Stimulated activated effector memory CD8-positive, alpha-beta T cell treated with anti-CD3 and anti-CD28 coated beads, Interleukin-12 subunit alpha, Interleukin-12 subunit beta, amount 100 ng/mL, for 72 hours (primary cell): ENCODE measurements at places on chromosomes 16 and 17.

- DNase-seq: no peak
Measured at GRCh38 chr17:82859431-82860403, 19.9 kb upstream of the ZNF750 start.

DNA sequence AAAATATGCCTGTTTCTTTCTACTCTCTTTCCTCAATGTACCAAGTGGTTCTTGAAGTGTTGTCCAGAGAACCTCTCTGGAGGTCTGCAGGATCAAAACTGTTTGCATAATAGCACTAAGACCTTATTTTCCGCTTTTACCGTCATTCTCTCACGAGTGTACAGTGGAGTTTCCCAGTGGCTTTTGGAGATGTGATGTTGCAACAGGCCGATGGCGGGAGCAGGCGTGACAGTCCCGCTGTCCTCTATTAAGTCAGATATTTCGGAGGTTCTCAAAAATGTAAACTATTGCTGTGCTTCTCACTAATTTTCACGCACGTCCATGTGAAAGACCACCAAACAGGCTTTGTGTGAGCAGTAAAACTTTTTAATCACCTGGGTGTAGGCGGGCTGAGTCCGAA is 8.3 kb upstream of the GPRC5B start:
- no peak for DNase-seq

- no peak for DNase-seq
Measured at GRCh38 chr17:46135126-46135812, 58.0 kb downstream of the KANSL1 start.

DNA sequence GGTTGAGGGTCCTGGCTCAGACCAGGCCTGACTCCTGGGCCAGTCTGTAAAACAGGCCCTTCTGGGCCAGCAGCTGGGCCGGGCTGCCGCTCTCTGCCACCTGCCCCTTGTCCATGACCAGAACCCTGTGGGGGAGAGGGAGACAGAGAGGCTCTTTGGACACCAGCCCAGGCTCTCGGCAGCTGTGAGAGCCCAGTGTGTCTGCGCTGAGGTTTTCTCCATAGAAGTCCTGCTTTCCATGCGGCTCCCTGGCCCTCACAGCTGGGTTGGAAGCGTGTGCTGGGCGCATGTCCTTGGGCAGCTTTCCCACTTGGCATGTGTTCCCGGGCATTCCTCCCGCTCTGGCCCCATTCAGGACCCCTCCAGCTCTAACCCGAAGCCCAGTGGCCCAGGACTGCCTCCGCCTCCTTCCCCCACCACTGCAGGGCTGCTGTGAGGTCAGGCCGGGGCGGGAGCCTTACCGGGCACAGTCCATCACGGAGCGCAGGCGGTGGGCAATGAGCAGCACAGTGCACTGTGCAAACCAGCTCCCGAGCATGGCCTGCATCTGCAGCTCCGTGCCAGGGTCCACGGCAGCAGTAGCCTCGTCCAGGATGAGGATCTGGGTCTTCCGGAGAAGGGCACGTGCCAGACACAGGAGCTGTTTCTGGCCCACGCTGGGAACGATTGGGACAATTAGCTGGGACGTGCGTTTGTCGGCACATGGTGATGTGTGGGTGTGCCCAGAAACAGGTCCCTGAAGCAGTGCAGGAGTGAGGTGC is 73.0 kb downstream of the ABCC6 start:
- DNase-seq: no peak

- no peak for DNase-seq
Measured at GRCh38 chr17:13027246-13027645, 9.4 kb upstream of the ELAC2 start.

GRCh38 chr17:60645918-60646523 is 31.6 kb upstream of the BCAS3 start:
- DNase-seq: no peak

DNA sequence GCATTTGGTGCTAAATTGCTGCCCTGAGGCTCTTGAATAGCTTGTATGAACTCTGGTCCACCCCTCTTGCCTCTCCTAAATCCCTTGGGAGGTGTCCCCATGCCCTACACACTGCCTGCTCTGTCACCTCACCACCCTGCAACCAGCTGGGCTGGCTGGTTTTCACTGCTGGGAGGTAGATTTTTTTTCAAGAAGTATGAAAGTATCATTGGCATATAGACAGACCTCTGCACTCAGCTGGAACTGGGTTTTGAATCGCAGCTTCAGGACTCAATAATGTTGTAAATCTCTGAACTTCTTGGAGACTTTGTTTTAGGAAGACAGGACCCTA is 184.9 kb downstream of the MSI2 start:
- no peak for DNase-seq

- no peak for DNase-seq
Measured at GRCh38 chr17:45114117-45114932, 18.0 kb downstream of the PLCD3 start.

DNA sequence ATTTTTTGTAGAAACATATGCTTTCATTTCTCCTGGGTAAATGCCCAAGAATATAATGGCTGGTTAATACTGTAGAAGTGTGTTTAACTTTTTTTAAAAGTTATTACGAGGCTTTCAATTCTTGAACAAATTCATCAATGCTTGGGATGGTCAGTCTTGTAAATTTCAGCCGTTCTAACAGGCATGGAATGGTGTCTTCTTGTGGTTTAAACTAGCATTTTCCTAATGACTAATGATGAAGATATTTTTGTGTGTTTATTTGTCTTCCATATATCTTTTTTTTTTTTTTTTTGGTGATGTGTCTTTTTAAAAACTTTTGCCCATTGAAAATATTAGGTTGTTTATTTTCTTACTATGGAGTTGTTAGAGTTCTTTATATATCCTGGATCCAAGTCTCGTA is 67.1 kb downstream of the MGAT5B start:
- no peak for DNase-seq

DNA sequence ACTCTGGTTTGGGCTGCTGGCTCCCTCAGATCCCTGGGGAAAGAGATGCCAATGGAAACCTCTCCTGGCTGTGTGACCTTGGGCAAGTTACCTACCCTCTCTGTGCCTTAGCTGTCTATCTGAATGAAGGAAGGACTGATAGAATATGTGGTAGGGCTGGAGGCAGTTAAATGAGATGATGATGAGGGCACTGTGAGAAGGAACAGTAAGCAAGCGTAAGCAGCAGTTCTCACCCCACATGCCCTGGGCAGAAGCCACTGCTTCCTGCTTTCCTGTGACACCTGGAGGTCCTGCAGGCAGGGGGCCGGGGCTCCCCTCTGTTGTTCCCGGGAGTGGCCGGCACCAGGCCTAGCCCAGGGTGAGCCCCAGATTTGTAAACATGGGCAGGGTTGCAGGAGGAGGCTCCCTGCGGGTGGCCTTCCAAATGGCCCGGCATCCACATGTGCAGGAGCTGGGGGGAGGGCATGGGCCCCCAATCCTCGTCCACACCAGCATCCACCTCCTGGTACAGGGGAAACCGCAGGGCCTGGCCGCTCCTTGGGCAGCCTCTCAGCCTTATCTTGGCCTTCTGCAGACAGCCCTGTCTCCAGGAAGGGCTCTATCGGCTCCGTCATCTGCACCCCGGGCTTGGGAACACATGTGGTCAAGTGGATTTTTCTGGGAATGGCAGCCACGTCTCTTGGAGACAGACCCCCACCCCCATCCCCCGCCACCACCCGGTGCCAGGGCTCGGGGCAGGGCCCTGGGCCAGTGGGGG is 235.6 kb upstream of the GSE1 start:
- DNase-seq: no peak

DNA sequence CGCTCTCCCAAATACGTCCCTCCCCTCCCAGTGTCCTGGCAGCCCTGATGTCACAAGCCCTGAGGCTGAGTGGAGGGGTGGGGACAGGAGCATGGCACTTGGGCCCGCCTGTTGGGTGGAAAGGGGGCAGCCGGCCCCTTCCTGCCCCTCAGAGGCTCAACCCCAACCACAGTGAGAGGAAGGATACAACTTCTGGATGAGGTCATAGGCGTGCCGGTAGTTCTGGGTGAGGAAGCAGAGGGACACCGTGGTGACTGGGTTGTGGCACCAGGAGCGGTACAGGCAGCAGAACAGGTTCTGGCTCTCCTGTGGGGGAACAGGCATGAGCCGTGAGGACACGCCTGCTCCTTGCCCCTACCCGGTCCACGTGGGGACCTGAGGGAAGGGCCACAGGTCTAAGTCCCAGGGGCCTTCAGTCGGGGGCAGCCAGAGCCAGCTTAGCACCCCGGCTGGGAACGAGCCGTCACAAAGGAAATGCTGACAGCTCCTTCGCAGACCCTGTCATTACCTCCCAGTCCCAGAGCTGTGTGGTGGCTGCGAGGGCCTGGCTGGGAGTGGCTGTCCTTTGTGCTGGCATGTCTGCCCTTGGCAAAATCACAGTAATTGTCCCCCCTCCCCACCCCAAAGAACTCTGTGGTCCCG is 11.2 kb upstream of the MTSS2 start:
- DNase-seq: no peak

DNA sequence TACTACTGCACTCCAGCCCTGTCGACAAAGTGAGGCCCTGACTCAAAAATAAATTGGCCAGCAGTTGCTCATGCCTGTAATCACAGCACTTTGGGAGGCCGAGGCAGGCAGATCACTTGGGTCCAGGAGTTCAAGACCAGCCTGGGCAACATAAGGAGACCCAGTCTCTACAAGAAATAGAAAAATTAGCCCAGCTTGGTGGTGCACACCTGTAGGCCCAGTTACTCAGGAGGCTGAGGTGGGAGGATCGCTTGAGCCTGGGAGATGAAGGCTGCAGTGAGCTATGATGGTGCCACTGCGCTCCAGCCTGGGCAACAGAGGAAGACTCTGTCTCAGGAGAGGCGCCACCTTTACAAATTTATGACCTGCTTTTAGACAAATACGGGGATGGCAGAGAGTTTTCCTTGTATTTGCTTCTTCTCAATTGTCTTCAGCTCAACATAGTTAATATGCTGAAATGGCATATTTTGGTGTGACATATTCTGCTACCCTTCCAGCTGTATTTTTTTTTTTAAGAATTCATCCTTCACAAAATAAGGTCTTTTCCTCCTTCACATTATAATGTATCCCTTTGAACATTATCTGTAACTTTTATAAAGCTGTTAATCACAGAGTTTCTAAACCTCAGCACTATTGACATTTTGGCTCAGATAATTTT is 21.1 kb upstream of the YPEL2 start:
- DNase-seq: no peak

GRCh38 chr16:89373355-89374110 is 116.8 kb downstream of the ANKRD11 start:
- DNase-seq: no peak

DNA sequence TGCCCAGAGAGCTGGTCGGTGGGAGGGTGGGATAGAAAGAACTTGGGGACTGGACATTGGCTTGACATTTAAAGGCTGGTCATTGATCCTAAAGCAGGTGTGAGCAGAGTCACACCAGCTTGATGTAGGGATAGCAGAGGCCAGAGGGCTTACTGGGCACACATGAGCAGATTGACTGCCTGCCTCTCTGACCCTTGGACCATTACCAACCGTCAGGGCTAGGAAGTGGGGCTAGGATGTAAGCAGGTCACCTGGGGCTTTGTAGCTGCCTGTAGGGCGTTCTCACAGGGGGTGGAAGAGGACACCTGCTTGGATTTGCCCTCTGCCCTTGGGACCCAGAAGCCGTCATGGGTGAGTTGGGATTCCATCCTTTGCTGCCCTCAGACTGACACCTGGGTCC is 11.1 kb upstream of the SMPD3 start:
- DNase-seq: no peak

DNA sequence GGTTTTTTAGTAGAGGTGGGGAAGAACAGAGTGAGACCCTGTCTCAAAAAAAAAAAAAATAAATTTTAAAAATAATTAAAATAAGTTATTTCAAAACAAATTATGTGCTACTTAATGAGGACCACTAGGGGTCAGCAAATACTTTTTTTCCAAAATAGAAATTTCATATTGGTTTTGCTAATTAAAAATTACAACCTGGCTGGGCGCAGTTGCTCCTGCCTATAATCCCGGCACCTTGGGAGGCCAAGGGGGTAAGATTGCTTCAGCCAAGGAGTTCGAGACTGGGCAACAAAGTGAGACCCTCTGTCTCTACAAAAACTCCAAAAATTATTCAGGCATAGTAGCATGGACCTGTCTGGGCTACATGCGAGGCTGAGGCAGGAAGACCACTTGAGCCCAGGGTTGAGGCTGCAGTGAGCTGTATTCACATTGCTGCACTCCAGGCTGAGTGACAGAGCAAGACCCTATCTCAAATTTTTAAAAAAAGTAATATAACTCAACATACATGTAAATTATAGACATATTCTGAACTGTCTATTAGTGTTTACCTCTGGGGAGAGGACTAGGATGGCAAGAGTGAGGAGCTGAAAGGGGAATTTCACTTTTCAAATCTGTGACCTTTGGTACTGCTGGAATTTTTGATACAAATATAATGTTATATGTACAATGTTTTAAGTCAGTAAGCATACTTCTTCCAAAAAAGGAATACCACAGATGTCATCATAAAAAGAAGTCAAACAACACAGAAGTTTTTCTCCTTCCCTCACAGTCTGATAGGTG is 8.1 kb downstream of the MEIOB start:
- no peak for DNase-seq

- DNase-seq: peak; percentile 88
Measured at GRCh38 chr16:78742501-78743283, 643.2 kb downstream of the WWOX start.

DNA sequence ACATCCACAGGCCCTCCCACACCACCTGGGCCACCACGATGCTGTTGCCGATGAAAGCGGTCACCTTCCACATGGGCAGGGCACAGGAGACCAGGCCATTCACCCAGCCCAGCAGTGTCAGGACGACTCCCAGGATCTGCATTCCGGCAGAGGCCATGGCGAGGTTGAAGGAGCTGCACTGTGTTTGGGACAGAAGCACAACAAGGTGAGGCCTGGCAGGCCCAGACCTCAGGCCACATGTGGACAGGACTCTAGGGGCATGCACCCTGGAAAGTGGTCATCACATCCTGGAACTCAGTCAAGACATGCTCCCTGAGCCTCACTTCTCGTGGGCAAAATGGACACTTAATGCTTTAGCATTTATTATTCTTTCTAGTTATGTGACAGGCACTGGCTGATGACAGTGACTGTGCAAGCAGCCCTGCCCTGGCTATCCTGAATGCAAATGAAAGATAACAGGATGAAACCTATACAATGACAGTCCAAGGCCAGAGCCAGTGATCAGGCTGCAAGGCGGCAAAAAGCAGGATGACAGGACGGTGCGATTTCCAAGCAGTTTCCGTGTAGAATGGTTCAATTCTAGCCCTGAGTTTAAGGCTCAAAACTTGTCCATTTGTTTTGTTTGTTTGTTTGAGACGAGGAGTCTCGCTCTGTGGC is 2.0 kb downstream of the CLDN6 start:
- DNase-seq: no peak

GRCh38 chr16:1548727-1549126 is 15.3 kb downstream of the TMEM204 start:
- no peak for DNase-seq

DNA sequence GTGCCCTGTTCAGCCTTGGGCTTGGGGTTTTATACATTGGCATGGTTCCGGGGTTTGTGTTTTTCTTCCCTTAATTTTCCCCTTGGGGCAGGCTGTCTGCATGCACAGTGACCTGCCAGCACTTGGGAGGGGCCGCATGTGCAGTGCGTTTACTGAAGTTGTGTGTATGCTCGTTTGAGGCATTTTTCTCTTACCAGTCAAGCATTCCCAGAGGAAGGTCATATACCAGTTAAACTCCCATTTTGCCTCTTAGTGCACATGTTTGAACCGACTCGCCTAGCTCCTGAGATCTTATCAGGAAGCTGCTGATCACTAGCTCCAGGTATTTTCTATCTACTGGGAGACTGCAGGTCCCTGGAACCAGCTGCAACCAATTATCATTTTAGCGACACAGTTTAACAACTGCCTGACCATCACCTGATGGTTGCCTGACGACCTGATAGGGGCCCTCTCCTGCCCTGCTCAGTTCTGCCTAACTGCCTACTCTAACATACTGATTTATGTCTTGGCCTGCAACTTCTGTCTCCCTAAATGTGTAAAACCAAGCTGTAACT is 51.4 kb downstream of the MFSD11 start:
- no peak for DNase-seq

- no peak for DNase-seq
Measured at GRCh38 chr17:61384354-61384691, 15.3 kb upstream of the TBX2 start.
